ENCODE measurements at places on chromosomes 3 and 15.

DNA sequence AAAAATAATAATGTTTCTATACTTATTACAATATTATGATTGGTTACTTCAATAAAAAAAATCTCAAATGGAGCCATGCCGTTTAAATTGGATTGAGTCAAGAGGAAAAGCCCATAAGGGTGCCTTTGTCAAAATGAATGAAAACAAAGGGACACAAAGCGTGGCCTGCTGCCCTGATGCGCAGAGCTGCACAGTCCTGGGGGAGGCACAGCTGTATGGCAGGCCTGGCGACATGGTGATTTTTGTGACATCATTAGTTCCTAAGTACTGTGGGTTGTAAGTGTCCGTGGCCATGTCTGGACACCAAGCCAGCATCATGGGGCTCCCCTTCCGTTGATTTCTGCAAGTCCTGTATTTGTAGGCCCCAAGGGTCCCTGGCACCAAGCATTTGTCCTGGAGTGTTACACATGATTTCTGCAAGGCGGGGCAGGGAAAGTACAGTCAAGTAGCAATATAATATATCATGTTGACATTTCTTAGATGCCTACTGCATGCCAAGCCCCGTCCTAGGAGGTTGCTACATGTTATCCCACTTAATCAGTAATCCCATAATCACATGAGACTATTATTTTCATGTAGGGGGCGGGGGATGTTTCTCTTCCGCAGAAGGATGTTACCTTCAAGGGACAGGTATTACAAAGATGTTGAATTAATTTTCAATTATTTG is 59.7 kb downstream of the GHSR start:
- peak; percentile 13 for DNase-seq

- no peak for DNase-seq
Observed at GRCh38 chr15:45884289-45884688, 249.5 kb downstream of the SQOR start.

- DNase-seq, result no peak
Observed at GRCh38 chr3:54826251-54826691, 101.6 kb downstream of the LRTM1 start.

DNA sequence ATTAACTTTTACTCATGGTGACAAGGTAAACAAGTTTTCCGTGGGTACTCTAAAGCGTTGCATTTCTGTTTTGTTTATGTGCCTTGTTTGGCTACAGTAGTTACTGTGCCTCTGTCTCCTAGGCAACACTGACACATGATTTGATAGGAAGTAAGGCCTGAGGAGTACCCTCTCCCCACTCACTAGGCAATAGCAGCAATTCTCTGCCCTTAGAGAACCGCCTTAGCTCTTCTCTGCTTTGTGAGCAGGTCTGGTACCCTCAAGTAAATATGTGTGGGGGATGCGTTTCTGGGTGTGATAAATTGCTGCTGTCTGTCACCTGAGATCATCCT is at the start of gene IL5RA:
IL5RA (minus strand) TSS at position 76 of the 332 bp plus-strand sequence. CDS start 5,390 bp downstream, outside the sequence.
- DNase-seq, result no peak

- DNase-seq, result peak; percentile 89
Observed at GRCh38 chr15:34337557-34338306, at the start of gene SLC12A6. Gene SLC12A6, minus strand, starts transcription at chr15:34337781. Its CDS starts 1,101 bp downstream, at chr15:34336680.

GRCh38 chr3:161598639-161599038 is 102.0 kb downstream of the OTOL1 start:
- no peak for DNase-seq

GRCh38 chr3:123390865-123391600 is 57.9 kb downstream of the ADCY5 start:
- DNase-seq, result no peak

GRCh38 chr3:141939759-141940158 is 63.3 kb downstream of the ATP1B3 start:
- DNase-seq, result no peak

DNA sequence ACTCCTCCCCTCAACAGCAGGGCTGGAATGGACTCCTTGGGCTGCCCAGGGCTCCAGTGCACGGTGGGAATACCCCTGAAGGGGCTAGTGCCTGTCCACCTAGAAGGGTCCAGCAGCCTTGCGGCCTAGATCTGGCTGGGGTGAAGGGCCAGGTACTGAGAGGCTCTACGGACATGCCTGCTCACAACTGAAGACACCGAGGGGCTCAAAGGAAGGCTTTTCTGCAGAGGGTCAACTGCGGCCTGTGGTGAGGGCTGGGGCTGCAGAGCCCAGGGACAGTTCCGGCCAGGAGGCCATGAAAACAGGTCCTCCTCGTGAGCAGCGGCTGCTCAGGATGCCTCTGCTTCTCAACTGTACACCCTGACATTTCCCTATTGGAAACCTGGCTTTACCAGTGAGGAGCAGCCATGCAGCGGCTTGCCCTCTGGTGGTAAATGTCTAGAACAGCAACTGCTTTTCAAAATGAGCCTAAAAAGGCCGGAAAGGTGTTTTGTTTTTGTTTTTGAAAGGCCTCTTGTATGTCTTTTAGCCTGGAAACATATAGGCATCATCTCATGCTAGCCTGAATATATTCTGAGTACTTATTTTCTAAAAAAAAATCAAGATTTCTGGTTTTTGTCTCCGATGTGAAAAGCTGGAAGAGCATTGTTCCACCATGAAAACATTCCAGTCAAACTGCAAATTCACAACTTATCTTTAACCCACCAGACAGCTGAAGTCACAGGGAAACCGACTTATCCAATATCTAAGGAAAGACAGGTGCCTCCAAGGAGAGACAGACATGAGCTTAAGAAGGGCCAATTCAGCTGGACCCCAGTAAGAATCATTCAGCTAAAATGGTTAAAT is 163.4 kb downstream of the KLF13 start:
- DNase-seq, result no peak

GRCh38 chr3:8317661-8318649 is 183.7 kb upstream of the LMCD1 start:
- DNase-seq, result no peak

- no peak for DNase-seq
Observed at GRCh38 chr3:3998140-3998922, 199.1 kb downstream of the LRRN1 start.

GRCh38 chr3:117097351-117097750 is 387.8 kb downstream of the TUSC7 start:
- DNase-seq, result no peak

GRCh38 chr3:62481962-62482361 is 108.6 kb upstream of the FEZF2 start:
- DNase-seq, result no peak

DNA sequence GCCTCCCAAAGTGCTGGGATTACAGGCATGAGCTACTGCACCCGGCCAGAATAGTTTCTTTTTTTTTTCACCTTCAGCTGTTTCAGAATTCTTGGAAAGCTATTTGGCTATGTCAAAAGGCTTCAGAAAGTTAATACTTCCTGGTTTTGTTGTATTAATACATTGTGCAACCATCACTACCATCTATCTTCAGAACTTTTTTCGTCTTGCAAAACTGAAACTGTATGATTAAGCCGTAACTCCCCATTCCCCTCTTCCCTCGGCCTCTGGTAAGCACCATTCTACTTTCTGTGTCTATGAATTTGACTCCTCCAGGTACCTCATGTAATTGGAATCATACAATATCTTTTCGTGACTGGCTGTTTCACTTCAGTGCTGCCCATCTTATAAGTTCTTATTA is 5.2 kb upstream of the NOX5 start:
- DNase-seq, result no peak

GRCh38 chr3:13276438-13277195 is 143.5 kb downstream of the NUP210 start:
- DNase-seq, result no peak

DNA sequence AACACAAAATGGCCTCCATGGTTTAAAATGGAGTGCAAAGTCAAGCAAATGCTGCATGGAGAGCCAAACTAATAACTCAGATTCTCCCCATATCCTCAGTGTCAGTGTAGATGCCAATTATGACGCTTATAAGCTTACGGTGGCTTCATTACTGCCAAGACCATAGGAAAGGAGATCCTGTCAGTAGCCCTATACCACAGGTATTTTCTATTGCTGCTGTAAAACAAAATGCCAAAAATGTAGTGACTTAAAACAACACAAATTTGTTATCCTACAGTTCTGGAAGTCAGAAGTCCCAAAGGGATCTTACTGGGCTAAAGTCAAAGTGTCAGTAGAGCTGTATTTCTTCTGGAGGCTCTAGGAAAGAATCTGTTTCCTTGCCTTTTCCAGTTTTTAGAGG is 149.8 kb upstream of the GBE1 start:
- DNase-seq, result no peak

GRCh38 chr15:42165106-42165505 is 8.7 kb upstream of the PLA2G4F start:
- no peak for DNase-seq

DNA sequence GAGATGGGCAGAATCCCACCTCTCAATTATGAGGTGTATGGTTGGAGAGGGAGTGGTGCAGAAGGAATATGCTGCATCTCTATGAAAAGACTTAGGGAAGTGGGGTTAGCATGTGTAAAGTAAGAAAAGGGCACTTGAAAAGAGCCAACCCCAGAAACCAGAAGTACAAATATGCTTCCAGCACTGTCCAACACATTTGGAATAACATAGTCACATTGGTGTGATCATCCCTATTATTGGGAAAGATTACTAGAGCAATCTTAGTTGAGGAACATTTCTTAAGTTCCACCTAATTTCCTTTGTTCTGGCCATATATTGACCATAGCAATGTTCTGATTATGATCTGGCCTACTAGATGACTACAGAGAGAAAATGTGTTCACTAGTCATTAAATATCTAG is 34.3 kb downstream of the HMG20A start:
- DNase-seq, result no peak

GRCh38 chr15:33448961-33449606 is 138.3 kb downstream of the RYR3 start:
- DNase-seq, result no peak

GRCh38 chr15:39801641-39802309 is 19.1 kb upstream of the FSIP1 start:
- DNase-seq, result no peak

- no peak for DNase-seq
Observed at GRCh38 chr3:145889730-145890129, 271.3 kb downstream of the PLOD2 start.

GRCh38 chr3:100171211-100171914 is 57.1 kb upstream of the FILIP1L start:
- no peak for DNase-seq

DNA sequence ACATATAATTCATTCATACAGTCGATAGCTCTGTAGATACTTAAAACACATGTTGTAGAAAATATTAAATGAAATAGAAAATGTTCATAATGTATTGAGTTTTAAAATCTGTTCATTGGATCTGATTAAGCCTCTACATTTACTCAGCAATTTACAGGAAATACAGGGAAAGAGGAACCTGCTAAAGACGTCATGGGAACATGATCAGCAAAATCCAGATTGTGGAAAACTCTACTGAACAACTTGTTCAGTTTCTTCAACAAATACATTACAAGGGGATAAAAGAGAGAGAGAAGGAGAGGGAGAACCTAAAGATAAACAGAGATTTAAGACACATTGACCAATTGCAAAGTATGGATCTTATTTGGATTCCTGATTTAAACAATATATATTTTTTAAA is 46.7 kb downstream of the KLHL6 start:
- DNase-seq, result no peak

GRCh38 chr3:29011441-29011840 is 269.4 kb upstream of the RBMS3 start:
- DNase-seq, result no peak

GRCh38 chr15:100987143-100987542 is 68.0 kb downstream of the LRRK1 start:
- DNase-seq, result no peak

- DNase-seq, result no peak
Observed at GRCh38 chr3:161548301-161548700, 51.7 kb downstream of the OTOL1 start.

- DNase-seq, result no peak
Observed at GRCh38 chr15:40855706-40856234, 11.9 kb downstream of the SPINT1 start.

DNA sequence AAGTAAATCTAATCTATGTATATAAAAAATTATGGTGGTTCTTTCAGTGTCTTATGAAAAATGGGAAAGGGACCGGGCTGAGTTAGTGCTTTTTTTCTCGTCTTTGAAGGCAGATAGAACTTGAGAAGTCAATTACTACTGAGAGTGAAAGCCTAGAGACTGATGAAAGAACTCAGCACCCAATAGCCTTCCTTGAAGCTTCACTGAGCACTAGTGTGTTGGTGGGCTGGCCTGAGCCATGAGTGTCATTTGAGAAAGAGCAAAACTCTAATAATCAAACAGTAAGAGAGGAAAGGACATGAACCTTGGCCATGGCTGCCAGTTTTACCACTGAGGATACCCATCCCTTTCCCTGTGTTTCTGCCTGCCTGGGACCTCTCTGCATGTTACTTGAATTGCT is 428.3 kb upstream of the RASGRP1 start:
- DNase-seq, result no peak

GRCh38 chr3:193457526-193457925 is 79.0 kb upstream of the ATP13A5 start:
- DNase-seq, result no peak

- DNase-seq, result no peak
Observed at GRCh38 chr3:52078781-52079560, 22.6 kb upstream of the DUSP7 start.

- no peak for DNase-seq
Observed at GRCh38 chr3:142270407-142270806, 45.0 kb upstream of the GK5 start.

DNA sequence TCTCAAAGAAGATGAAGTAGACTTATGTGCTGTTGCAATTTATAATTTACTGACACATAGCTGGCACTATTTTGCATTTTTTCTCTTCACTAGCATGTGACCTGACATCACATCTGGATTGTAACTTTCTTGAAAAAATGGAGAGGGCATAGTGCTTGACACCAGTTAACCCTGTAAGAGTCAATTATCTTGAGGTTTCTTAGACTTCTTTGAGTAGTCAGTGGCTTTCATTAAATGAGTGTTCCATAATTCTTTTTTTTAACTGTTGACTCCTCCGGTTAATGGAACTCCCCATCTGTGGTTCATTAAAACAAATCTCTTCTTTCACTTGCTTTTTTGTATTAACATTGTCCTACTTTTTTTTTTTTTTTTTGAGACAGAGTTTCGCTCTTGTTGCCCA is 16.9 kb upstream of the PRKCI start:
- DNase-seq, result no peak

DNA sequence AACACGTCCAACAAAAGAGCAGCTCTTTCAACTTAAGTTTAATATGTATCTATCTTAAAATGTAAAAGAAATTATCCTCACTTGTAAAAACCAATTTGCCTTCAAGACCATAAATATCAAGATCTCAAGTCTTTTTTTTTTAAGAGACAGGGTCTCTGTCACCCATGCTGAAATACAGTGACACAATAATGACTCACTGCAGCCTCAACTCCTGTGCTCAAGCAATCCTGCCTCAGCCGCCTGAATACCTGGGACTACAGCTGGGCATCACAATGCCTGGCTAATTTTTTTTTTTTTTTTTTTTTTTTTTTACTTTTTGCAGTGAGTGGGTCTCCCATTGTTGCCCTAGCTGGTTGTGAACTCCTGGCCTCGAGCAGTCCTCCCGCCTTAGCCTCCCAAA is 26.0 kb downstream of the ACAP2 start:
- DNase-seq, result no peak

GRCh38 chr15:70095408-70096214 is 2.1 kb downstream of the TLE3 start:
- DNase-seq, result no peak
